ENCODE measurements at places on chromosomes 12 and 14. TPM values are rescaled to one million over a fixed set of nuclear protein-coding genes. Genes with fewer than 3 reads are reported as not detected.
A peak's percentile ranks its signal among the peaks of the same experiment; 100 is the strongest.

The MYH6 gene
- 3.0 TPM for polyA plus RNA-seq

The NUP107 gene
- 6.0 TPM for polyA plus RNA-seq

The FNTB gene
- 8.3 TPM for polyA plus RNA-seq

GRCh38 chr12:47904713-47905709, at the start of gene VDR:
Gene VDR, minus strand, starts transcription at chr12:47904994. Its CDS starts 25,881 bp downstream, at chr12:47879113.
- DNase-seq = peak; percentile 85

The ADCK1 gene
- polyA plus RNA-seq = 3.6 TPM

The TAS2R10 gene
- polyA plus RNA-seq = not detected

The KITLG gene
- 15.0 TPM for polyA plus RNA-seq

GRCh38 chr12:48447755-48448154, 24.6 kb upstream of the ANP32D start:
- no peak for DNase-seq

The LMNTD1 gene
- polyA plus RNA-seq = not detected

Data from sigmoid colon (tissue), 7 donors.